Osteoblast (primary cell): ENCODE measurements at places on chromosomes 16 and 17. TPM values are rescaled to one million over a fixed set of nuclear protein-coding genes. Genes with fewer than 3 reads are reported as not detected.
A peak's percentile ranks its signal among the peaks of the same experiment; 100 is the strongest.

GRCh38 chr16:67336116-67336515 lies 9.5 kb downstream of the LRRC36 start:
- H3K27me3 ChIP-seq: no peaks in the 10 kb centered on the region
- no peaks in the 10 kb centered on the region for H3K4me1 ChIP-seq
- no peaks in the 10 kb centered on the region for H3K36me3 ChIP-seq
- H3K27ac ChIP-seq: no peak overlapping the region
- no peak overlapping the region for H3K4me3 ChIP-seq

The NTHL1 gene
- 22.8 and 24.8 TPM in 2 replicates for total RNA-seq

- H3K36me3 ChIP-seq: no peaks in the 10 kb centered on the region
- no peaks in the 10 kb centered on the region for H3K27me3 ChIP-seq
- no peak for DNase-seq
- H3K27ac ChIP-seq: no peak within 1 kb of the TSS
- H3K4me3 ChIP-seq: peak within 1 kb of the TSS; percentile 21
- peaks cover 7% of the 10 kb centered on the region for H3K4me1 ChIP-seq
Observed at GRCh38 chr16:48155926-48156789, at the start of gene ABCC12. Gene ABCC12 (minus strand): TSS chr16:48155993. CDS start chr16:48146424, 9,569 bp downstream.

- H3K4me3 ChIP-seq: no peak overlapping the region
- no peak for DNase-seq
- H3K27me3 ChIP-seq: no peaks in the 10 kb centered on the region
- no peaks in the 10 kb centered on the region for H3K36me3 ChIP-seq
Observed at GRCh38 chr17:12900474-12900873, 111.2 kb downstream of the ARHGAP44 start.

DNA sequence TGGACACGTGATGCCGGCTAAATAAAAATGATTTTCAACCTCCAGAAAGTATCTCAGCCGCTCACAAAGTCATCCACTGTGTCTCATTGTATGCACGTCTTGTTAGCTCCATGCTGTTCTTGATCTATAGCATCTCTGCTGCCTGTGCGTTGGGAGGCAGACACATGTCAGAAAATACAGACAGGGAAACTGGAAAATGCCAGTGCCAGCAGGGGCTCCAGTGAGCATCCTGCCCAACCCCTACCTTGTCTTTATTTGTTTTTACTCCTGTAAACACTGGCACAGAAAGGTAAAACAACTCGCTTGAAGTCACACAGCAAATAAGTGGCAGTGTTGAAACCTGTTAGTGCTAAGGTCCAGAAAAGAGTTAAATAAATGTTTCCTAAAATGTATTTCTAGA lies 208.1 kb upstream of the ASIC2 start:
- no peak for DNase-seq
- no peak overlapping the region for H3K4me3 ChIP-seq
- H3K27ac ChIP-seq: no peak overlapping the region
- no peaks in the 10 kb centered on the region for H3K36me3 ChIP-seq
- no peaks in the 10 kb centered on the region for H3K27me3 ChIP-seq

DNA sequence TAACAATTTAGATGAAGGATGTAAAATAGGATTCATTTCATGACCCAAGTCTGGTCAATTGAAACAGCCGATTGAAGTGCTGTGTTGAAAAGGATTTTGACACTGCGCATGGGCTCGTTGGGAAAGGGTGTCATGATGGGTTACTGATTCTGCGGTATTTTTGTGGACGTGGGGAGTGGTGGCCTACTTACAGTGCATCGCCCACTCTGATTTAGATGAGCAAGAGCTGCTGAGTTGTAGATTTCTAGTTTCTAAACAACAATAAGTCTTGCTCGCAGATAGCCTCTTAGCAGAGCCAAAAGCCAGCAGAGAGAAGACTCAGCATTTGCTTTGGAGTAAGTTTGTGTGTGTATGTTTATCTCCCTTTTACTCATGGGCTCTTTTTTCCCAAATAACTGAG lies 731.0 kb downstream of the MAF start:
- no peaks in the 10 kb centered on the region for H3K27me3 ChIP-seq
- no peaks in the 10 kb centered on the region for H3K4me1 ChIP-seq
- no peak overlapping the region for H3K27ac ChIP-seq
- no peaks in the 10 kb centered on the region for H3K36me3 ChIP-seq

The DNASE1L2 gene
- 0.72 and 0.88 TPM in 2 replicates for total RNA-seq

The ARHGDIG gene
- not detected in 2 replicates for total RNA-seq

The TBC1D3I gene
- total RNA-seq: 0.36 and 0.59 TPM in 2 replicates

GRCh38 chr17:74641224-74641957 lies 17.9 kb upstream of the CD300E start:
- H3K27ac ChIP-seq: no peak overlapping the region
- peaks cover 16% of the 10 kb centered on the region for H3K27me3 ChIP-seq
- H3K4me1 ChIP-seq: no peaks in the 10 kb centered on the region
- H3K4me3 ChIP-seq: no peak overlapping the region

DNA sequence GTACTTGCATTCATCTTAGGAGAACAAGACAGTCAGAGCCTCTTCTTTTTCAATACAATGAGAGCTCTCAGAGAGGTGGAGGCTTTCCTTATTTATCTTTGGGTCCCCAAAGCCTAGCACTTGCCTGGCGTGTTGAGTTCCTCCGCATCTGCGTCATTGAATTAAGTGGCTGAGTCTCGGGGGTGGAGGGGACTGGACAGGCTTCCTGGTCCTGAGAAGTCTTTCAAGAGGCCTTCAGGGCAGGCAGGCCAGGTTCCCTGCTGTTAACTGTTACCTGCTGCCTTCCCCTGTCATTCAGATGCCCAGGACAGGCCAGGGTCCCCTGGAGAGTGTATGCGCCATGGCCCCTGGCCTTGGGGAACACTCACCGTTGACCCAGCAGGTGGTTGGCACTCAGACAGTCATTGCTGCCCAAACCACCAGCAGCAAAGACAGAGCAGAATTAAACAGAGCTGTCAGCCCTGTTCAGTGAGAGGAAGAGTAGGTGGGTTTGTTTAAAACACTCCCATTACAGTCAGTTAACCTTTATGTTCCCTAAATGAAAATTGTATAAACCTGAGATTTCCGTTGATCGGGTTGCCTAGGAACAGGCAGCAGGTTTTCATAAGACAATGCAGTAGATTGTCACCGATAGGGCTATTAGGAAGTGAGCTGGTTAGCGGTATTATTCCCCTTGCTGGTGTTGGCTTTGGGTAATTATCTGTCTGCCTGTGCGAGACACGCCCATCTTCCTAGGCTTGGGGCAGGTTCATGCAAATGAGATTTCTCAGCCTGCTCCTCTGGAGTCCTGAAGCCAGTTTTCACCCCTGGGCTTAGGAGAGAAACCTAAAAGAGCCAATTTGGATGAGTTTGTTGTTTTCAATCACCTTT lies 132.7 kb downstream of the CCDC182 start:
- no peaks in the 10 kb centered on the region for H3K4me1 ChIP-seq
- no peak overlapping the region for H3K27ac ChIP-seq
- DNase-seq: peak; percentile 39
- H3K36me3 ChIP-seq: no peaks in the 10 kb centered on the region
- no peak overlapping the region for H3K4me3 ChIP-seq
- no peaks in the 10 kb centered on the region for H3K27me3 ChIP-seq

DNA sequence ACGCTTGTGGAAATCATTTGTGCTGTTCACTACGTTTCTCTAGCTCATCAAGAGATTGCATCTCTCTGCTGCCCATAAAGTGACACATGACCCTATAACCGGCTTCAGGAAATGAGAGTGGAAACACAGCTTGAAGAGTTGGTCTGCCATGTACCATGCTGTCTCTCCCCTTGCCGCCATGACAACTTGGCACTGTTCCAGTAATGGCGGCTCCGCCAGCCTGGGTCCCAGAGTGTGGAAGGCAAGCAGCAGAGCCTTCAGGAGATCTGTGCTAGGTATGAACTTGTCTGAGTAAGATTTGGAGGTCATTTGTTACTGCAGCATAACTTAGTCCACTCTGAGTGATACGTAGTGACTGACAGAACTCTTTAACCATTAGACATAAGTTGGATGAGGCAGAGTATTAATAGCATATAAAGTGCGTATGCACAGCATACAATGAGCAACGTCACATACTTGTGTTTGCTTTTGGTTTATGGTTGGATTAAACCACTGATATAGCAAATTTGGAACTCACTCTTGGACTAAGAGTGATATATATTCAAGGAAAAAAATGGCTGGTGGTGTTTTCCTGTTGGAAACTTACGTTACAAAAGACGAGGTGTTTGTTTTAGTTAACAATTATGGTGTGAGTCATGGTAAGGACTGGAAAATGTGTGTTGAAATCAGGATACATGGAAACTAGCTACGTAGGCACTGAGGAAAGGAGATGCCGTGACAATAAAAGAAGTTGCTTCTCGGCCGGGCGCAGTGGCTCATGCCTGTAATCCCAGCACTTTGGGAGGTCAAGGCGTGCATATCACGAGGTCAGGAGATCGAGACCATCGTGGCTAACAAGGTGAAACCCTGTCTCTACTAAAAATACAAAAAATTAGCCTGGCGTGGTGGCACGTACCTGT lies 24.4 kb upstream of the PMP22 start:
- H3K4me1 ChIP-seq: peaks cover 31% of the 10 kb centered on the region
- no peaks in the 10 kb centered on the region for H3K36me3 ChIP-seq
- H3K4me3 ChIP-seq: no peak overlapping the region
- no peak for DNase-seq

The AGRP gene
- total RNA-seq: not detected in 2 replicates
